Caki2 (cell line): ENCODE measurements at places on chromosomes 16 and 17. TPM values are rescaled to one million over a fixed set of nuclear protein-coding genes. Genes with fewer than 3 reads are reported as not detected.

The GPR142 gene
- not detected in 2 replicates for total RNA-seq

- peak; percentile 24 for DNase-seq
Measured at GRCh38 chr17:39069114-39069756, 82.2 kb downstream of the PLXDC1 start.

The SLC5A10 gene
- total RNA-seq: not detected in 2 replicates

DNA sequence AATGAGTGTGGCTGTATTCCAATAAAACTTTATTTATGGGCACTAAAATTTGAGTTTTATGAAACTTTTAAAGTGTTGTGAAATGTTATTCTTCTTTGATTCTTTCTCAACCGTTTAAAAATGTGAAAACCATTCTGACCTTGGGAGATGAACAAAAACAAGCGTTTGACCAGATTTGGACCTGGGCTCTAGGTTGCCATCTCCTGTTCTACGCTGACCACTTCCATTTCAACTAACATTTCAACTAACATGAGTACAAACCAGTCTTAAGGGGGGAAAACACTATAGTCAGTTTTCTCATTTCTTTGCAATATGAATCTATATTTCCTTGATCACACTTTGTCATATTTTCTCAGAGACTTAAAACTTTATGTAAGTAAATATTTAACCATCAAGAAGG is 118.4 kb upstream of the IRX5 start:
- DNase-seq: no peak

DNA sequence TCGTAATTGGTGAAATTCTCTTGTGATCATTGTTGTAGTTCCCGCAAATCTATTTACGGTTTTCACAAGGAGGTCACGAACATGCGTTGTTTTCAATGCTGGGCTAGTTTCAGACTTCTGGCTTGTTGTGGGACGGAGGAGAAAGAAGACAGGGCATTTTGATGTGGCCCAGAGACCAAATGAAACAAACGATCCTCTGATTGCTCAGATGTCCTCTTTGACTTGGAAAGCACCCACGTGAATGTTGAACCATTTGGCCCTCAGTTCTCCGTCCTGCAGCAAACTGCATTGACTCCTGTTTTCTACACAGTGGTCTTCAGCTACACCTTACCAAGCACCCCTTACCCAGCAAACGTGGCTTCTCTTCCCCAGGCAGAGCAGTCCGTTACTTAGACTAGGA is 391.0 kb downstream of the WWOX start:
- DNase-seq: no peak

- DNase-seq: peak; percentile 75
Measured at GRCh38 chr17:41518789-41519449, at the start of gene KRT15. Gene KRT15 (minus strand): TSS chr17:41518890. CDS start chr17:41518827, 63 bp downstream.

DNA sequence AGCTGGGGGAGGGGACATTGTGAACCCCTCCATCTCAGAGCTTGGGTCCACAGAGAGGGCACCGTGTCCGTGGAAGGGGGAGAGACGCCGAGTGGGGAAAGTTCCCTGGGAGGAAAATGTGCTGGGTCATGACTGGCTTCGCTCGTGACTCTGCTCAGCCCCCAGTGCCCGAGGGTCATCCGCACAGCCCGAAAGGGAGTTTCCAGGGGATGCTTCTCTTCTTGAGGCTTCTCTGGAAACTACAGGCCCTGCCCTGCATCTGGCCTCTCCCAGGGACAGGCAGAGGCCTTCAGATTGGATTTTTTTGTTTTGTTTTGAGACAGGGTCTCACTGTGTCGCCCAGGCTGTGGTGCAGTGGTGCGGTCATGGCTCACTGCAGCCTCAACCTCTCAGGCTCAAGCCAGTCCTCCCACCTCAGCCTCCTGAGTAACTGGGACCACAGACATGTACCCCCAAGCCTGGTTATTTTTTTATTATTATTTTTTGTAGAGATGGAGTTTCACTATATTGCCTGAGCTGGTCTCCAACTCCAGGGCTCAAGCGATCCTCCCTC is 9.8 kb upstream of the GSE1 start:
- no peak for DNase-seq

DNA sequence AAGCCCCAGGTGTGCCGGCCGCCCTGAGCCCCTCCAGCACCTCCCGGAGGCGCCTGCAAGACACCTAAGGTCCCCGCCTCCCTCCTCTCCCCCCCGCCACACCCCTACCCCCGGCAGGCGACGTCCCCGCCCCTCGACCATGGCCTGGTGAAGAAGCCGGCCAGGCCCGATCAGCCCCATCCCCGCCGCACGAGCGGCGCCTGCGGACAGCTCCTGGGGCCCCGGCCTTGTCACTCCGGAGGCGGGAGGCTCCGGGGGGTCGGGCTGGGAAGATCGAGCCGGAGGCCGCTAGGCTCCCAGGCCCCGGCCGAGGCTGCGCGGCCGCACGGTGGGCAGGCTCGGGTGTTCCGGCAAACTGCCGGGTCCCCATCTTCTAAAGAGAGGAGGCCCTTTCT is 405 bp upstream of the ACE start:
- no peak for DNase-seq

DNA sequence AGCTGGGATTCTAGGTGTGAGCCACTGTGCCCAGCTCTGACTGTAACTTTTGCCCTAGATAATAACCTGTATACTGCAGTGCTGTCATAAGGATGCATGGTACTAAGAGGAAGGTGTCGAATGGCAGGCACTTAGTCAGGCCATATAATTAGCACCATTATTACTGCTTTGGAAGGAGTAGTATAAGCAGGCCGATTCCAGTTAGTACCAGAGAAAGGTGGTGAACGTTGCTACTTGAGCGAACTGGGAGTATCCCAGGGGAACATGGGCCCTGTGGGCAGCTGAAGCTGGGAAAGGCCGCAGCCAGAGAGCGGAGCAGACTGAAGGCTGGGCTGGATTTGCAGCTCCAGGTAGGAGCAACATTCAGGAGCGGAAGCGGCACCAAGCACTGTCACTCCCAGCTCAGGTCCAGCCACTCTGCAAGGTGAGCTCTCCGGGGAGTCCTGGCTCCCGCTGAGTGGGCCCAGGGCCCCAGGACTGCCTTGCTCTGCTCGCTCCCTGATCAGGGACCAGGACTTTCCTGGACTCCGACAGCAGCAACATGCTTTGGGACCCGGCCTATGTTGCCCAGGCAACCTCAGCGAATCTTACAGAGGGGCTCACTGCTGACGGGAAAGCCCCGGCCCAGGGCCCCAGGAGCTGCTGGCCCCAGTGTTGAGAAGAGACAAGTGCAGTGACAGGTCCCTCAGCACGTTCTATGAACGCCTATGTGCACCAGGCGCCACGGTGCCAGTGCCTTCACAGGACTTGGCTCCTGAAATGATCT is 28.6 kb downstream of the C16orf74 start:
- no peak for DNase-seq

DNA sequence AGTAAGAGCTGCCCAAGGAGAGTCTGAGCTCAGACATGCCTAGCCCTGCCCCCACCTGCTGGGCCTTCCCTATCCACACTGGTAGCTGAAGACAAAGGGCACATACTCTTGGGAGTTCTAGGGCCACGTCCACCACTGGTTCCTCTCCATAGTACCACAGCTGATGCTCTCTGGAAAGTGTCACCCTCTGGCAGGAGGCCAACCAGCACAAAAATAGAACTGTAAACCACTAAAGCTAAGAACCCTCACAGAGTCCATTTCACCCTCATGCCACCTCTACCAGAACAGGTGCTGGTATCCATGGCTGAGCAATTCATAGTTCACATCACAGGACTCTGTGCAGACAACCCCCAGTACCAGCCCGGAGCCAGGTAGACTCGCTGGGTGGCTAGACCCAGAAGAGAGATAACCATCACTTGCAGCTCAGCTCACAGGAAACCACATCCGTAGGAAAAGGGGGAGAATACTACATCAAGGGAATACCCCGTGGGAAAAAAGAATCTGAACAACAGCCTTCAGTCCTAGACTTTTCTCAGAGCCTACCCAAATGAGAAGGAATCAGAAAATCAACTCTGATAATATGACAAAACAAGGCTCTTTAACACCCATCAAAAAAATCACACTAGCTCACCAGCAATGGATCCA is 115.3 kb downstream of the CEP112 start:
- no peak for DNase-seq

DNA sequence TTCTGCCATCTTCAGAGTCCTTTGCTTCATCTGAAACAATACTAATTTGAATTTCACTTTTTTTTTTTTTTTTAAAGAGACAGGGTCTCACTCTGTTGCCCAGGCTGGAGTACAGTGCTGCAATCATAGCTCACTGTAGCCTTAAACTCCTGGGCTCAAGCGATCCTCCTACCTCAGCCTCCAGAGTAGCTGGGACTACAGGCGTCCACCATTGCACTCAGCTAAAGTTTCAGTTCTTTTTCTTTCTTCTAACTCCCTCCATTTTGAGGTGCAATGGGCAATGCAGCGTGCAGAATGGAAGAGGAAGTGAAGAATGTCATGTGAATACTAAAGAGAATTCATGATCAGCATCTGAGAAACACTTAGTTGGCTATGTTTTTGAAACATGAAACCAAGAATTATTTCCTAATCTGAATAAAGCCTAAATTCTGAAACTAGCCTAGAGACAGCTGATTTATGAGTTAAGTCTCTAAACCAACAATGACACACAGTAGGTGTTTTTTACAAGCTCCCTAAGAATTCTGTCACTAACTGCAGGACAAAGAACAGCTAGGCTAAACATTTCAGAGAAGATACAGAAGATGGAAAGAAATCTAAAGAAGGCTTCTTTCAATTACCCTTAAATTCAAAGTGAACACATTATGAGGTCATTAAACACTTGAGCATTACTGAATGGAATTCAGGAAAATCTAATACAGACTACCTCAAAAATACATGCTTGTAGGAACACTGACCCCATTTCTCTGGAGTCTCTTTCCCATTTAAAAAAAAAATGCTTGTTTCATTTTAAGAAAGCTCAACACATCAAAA is 21.0 kb downstream of the SNN start:
- DNase-seq: no peak

GRCh38 chr16:11349599-11350276 is 4.5 kb downstream of the RMI2 start:
- no peak for DNase-seq

DNA sequence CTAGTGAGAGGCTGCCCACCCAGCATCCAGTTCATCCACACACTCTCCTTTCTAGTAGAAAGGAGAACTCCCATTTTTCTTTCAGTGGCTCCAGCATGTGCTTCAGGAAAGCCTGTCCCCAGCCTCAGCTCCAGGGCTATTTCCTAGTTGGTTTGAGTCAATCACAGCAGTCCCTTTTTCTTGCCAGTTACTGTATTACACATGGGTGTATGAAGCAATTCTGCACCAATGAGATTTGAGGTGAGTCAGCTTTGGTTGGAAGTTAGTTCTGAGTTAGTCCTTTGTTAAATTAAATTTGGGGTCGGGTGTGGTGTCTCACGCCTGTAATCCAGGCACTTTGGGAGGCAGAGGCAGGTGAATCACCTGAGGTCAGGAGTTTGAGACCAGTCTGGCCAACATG is 24.8 kb downstream of the RAD51D start:
- peak; percentile 67 for DNase-seq

The OTOA gene
- total RNA-seq: not detected in 2 replicates

GRCh38 chr17:78805301-78805700 is 23.2 kb upstream of the CYTH1 start:
- no peak for DNase-seq

The RNF222 gene
- not detected in 2 replicates for total RNA-seq

DNA sequence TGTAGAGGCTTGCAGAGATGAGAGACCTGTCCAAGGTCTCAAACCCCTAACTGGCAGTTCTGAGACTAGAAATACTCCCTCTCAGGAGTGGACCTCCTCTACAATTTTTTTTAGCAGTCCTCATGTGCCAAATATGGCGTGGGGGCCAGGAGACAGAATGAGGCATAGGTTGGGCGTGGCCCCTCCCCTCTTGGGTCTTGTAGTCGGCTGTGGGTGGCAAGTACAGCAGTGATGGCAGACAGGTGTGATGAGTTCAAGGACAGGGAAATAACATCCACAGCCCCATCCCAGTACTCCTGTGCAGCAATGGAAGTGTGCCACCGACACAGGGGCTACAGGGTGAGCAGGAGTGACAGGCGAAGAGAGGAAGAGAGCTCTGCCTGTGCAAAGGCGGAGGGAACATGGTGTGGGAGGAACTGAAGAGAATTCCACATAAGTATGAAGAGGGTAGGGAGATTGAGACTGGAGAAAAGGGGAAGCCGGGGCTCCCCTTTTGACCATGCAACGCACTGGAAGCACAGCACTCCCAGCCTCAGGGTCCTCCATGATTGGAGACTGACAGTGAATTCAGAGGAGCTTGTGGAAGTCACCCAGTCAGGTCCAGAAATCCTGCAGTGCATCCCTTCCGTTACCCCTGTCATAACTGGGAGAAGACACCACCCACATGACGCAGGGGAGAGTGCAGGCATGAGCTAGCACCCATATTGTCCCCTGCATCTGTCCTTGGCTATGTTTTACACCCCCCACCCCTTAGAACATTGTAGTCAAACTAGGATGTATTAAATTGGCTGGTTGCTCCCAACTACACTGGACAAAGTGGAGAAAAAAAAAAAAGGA is 14.8 kb upstream of the CETP start:
- DNase-seq: no peak

The CD19 gene
- total RNA-seq: 0.37 and 4.2 TPM in 2 replicates

- DNase-seq: no peak
Measured at GRCh38 chr16:47734081-47734857, 273.1 kb downstream of the PHKB start.

- DNase-seq: no peak
Measured at GRCh38 chr16:10618710-10619209, 38.4 kb upstream of the EMP2 start.

GRCh38 chr17:44766409-44767038 is 7.7 kb downstream of the ADAM11 start:
- DNase-seq: no peak

DNA sequence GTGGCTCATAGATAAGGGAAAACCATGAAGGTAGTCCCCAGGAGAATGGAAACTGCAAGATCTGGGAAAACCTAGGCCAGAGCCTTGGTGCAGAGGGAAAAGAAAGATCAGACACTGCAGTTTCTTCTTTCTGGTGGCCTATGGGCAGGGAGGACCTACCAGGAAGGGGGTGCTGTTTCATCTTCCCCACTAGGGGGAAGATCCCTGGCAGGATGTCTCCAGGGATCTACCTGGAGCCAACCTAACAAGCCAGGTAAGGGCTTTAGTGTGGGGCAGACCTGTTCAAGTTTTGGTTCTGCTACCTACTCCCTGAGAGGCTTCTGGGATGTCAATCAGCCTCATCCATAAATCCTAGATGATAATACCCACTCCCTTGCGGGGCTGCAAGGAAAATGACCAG is 21.4 kb downstream of the TOM1L2 start:
- no peak for DNase-seq

DNA sequence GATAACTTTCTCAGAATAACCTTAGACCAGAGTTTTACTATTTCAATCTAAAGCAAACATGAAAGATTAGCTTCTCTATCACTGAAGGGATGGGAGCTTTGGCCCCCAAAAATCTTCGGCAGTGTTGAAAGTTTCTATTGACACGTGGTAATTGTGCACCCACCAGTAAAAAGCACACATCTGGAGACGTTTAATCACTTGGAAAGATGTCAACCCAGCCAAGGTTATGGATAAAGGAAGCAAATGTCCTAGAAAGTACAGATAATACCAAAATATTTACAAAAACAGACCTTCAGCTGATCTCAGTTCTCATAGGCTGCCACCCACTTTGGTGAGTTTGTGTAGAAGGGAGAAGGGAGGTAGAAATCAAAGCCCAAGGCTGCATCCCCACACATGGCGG is 5.3 kb downstream of the MYCBPAP start:
- no peak for DNase-seq
